A549 treated with AZD2906 at 1 μM for 4 hours (cell line): ENCODE measurements at places on chromosomes 6 and 20. TPM values are rescaled to one million over a fixed set of nuclear protein-coding genes. Genes with fewer than 3 reads are reported as not detected.

TTK gene
- 15.2 to 20.9 TPM (median 17.8 TPM) in 5 replicates for total RNA-seq

NRM gene
- total RNA-seq: 21.7 to 28.7 TPM (median 27.9 TPM) in 5 replicates

ERVFRD-1 gene
- not detected in 5 replicates for total RNA-seq

CRYBG1 gene
- total RNA-seq: 0.47 to 1.2 TPM (median 0.56 TPM) in 5 replicates

SIRPD gene
- total RNA-seq: not detected in 5 replicates

HLA-DMA gene
- 2.9 to 3.7 TPM (median 3.0 TPM) in 5 replicates for total RNA-seq

BTNL2 gene
- total RNA-seq: not detected in 5 replicates

RAMACL gene
- 0.08 to 0.22 TPM (median 0.14 TPM) in 5 replicates for total RNA-seq

MRPS18B gene
- 70.3 to 114 TPM (median 72.6 TPM) in 5 replicates for total RNA-seq

BMP5 gene
- not detected in 5 replicates for total RNA-seq
